ENCODE measurements at places on chromosomes 5 and 9.

DNA sequence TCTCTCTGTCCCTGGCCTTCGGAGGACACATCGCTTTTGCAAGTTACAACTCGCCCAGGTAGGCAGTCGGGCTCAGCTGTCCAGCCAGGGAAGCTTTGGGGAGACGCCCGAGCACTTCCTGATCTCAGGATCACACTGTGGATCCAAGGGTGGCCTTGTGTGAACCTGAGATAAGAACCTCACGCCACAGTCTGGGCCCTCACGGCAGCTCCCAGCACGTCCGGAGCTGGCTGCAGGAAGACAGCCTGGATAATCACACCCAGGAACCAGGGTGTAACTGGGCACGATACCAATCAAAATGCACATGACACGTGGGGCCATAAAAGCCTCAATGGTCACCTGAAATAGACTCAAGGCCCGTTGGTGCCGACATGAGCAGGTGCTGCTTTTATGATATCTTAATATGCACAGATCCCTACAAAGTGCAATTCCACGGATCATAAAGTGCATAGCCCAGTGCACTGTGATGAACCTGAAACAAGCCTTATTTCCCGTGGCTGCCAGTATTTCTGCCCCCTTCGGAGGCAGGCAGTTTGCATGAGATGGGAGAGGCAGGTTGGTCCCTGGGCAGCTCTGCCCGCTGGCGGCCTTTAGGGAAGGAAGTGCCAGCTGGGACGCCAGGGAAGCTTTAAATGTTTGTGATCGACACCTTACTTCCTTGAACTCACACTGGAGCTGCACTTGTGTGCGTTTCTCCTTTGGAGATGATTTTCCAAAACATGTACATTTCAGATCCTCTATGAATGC is 14.5 kb downstream of the SLC6A18 start:
- no peak for DNase-seq

DNA sequence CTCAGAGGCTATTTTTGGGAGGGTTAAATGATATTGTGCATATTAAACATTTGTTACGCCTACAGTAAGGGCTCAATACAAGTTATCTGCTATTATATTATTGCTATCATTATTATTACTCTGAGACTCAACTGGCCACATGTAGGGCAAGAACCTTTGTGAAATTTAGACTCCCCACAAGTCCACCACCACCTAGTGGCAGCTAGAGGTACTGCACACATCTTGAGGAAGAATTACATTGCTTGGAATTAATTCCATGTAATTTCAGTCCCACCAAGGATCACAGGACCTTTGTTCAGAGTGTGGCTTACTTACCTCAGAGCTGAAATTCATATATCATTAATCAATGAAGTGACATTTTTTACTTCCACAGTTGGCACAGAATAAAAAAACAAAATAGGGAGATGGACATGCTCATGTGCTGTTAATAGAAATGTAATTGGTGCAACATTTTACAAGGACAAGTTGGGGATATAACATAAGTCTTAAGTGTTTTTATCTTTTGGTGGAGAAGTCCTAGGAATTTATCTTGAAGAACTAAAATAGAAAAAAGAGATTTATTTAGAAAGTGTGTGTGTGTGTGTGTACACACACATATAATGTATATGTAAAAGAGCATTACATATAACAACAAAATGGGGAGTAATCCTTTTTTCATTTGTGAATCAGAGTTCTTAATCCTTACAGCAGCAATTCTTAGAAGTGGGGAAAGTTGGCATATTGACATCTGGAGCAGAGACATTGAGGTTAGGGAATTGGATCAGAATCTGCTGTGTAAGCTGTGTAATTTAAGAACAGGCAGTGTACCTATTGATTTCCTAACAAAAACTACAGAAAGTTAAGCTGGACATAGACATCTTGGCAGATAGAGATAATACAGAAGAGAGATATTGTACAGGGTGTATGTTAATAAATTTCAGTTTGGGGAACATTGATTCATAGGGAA is 11.2 kb downstream of the MSANTD3 start:
- no peak for DNase-seq

DNA sequence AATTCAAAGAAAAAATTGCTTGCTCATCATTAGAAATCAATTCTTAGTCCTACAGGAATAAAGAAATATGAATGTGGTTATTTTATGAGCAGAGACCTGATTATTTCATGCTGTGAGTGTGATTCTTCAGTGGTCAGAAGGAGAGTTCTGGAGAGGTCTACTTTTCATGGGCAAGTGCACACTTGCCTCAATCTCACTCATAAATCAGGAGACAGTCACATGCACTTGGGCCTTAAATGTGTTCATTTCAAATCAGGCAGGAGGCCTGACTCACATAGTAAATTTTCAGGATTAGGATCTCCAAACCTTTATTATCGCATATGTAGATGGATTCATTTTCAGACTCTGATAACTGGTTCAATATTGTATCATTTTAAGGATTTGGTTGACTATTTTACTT is 323.2 kb upstream of the CCNH start:
- DNase-seq = no peak

GRCh38 chr9:82988488-82988887 is 74.5 kb downstream of the RASEF start:
- no peak for DNase-seq

DNA sequence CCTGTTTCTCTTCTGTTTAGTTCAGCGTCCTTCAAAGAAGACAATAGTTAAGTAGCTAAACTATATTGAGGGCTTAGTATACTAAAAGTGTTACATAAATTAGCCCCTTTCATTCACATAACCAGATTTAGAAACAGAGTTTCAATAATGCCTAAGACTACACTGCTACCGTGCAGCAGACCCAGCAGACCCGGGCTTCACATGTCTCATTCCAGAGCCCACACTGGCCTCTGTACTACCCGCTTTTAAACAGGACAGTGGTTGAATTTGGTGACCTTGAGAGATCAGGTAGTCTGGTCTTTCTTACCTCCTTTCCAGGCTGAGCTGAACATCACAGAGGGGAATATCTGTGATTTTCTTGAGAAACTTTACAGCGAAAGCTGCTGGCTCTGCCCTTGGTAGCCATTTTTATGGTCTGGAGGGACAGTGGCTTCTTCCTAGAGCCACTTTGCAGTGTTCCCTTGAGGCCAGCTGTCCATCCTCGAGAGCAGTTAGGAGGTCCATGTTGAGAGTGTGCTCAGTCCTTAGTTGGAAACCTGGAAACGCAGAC is 56.5 kb downstream of the SLC22A5 start:
- DNase-seq = no peak
